ENCODE measurements at places on chromosomes 2 and 18. TPM values are rescaled to one million over a fixed set of nuclear protein-coding genes. Genes with fewer than 3 reads are reported as not detected.

DNA sequence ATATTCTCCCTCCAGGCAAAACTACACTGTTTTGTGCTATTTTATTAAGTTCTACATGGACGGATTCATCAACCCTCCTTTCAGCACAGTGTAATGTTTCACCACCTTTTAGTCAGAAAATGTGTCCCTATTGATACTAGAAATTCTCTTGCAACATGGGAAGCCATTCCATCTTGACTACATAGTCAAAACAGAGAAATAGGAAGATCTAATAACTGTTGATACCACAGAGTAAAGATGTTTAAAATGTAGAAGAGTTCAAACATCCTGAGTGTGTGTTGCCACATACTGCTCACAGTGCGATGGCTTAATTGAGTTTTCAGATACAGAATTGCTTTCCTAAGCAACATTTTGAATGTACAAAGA, 492.2 kb upstream of the RAB12 start:
- H3K4me3 ChIP-seq = no peak overlapping the region
- H3K4me1 ChIP-seq = no peaks in the 10 kb centered on the region
- H3K27ac ChIP-seq = no peak overlapping the region
- H3K27me3 ChIP-seq = no peaks in the 10 kb centered on the region
- H3K36me3 ChIP-seq = no peaks in the 10 kb centered on the region

The CLK1 gene
- total RNA-seq = 164 TPM

GRCh38 chr2:148968776-148969319, 69.7 kb upstream of the LYPD6B start:
- DNase-seq = no peak
- no peak overlapping the region for H3K27ac ChIP-seq
- H3K27me3 ChIP-seq = no peaks in the 10 kb centered on the region
- H3K36me3 ChIP-seq = peaks cover 9% of the 10 kb centered on the region
- peaks cover 15% of the 10 kb centered on the region for H3K4me1 ChIP-seq

The TMEM163 gene
- 2.3 TPM for total RNA-seq

DNA sequence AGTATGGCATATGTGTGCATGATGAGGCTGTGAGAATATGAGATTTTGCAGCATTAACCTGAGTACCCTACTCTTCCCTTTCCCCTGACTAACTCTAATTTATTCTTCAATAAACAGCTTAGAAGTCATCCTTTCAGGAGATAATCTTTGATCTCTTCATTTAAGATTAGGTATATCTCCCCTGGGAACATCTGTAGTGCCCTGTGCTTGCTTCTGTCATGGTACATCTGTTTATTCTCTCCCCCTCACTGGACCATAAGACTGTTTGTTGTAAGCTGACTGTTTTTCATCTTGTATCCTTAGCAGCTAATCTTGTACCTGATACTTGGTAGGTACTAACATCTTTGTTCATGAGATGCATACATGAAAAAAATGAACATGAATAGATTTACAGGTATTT, 83.1 kb downstream of the MBD5 start:
- H3K4me3 ChIP-seq = no peak overlapping the region
- no peak for DNase-seq
- no peaks in the 10 kb centered on the region for H3K4me1 ChIP-seq
- H3K27ac ChIP-seq = no peak overlapping the region

The HEATR5B gene
- 19.3 TPM for total RNA-seq

- peaks cover 29% of the 10 kb centered on the region for H3K27me3 ChIP-seq
- H3K4me3 ChIP-seq = no peak overlapping the region
- no peak for DNase-seq
- no peak overlapping the region for H3K27ac ChIP-seq
Observed at GRCh38 chr2:120111193-120111592, 98.3 kb downstream of the EPB41L5 start.

All from activated CD4-positive, alpha-beta memory T cell treated with anti-CD3 and anti-CD28 coated beads, Interleukin-2, amount 10 ng/mL, durations not matched to agents 7 days and 5 days (primary cell).